ENCODE measurements at places on chromosomes 11 and 22. TPM values are rescaled to one million over a fixed set of nuclear protein-coding genes. Genes with fewer than 3 reads are reported as not detected.

Gene NNMT
- total RNA-seq: not detected

Gene RIMBP3B
- total RNA-seq: 0.18 TPM

Gene HIRA
- total RNA-seq: 13.7 TPM

Gene CABP4
- 2.5 TPM for total RNA-seq

GRCh38 chr22:27473533-27473932 lies 328.0 kb downstream of the MN1 start:
- DNase-seq: peak; percentile 12

DNA sequence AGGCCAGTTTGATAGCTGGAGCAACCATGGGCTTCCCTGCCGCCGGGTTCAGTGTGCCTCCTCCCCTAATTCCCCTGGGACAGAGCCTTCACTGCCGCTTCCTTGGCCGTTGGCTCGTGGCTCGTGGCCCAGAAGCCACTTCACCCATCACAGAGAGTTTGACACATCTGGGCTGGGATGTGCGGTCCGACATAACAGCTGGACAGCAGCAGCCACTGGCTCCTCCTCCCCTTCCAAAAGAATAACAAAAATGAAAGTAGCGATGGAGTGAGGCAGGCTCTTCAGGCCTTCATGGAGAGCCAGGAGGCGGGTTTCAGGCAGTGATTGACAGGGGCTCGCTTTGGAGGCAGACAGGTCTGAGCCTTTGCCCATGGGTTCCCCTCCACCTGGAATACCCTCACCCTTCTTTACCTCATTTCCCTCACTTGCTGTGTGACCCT lies 8.2 kb downstream of the CREB3L1 start:
- DNase-seq: no peak

- no peak for DNase-seq
Measured at GRCh38 chr11:4030197-4030596, 64.4 kb upstream of the RRM1 start.

DNA sequence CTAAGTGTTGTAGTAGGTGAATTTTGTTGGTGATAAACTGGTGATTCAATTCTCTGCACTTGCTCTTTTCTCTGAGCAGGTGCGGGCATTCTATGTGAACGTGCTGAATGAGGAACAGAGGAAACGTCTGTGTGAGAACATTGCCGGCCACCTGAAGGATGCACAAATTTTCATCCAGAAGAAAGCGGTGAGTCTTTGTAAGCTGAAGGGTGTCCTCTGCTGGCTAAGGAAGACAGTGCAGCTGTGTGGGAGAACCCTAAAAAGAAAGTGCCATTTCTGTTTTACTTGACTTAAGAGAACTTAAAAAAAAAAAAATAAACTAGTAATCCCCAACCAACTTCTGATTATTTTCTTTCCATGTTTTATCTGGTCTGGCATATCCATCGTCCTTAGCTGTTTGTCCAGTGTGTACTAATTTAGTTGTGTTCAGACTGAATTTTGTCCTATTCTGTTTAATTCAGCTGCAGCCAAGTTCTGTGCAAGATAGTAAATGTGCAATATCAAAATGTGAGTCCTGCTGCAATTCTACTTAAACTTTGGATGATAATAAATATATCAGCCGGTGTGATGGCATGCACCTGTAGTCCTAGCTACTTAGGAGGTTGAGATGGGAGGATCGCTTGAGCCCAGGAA lies 29.6 kb downstream of the CAT start:
- DNase-seq: peak; percentile 55

DNA sequence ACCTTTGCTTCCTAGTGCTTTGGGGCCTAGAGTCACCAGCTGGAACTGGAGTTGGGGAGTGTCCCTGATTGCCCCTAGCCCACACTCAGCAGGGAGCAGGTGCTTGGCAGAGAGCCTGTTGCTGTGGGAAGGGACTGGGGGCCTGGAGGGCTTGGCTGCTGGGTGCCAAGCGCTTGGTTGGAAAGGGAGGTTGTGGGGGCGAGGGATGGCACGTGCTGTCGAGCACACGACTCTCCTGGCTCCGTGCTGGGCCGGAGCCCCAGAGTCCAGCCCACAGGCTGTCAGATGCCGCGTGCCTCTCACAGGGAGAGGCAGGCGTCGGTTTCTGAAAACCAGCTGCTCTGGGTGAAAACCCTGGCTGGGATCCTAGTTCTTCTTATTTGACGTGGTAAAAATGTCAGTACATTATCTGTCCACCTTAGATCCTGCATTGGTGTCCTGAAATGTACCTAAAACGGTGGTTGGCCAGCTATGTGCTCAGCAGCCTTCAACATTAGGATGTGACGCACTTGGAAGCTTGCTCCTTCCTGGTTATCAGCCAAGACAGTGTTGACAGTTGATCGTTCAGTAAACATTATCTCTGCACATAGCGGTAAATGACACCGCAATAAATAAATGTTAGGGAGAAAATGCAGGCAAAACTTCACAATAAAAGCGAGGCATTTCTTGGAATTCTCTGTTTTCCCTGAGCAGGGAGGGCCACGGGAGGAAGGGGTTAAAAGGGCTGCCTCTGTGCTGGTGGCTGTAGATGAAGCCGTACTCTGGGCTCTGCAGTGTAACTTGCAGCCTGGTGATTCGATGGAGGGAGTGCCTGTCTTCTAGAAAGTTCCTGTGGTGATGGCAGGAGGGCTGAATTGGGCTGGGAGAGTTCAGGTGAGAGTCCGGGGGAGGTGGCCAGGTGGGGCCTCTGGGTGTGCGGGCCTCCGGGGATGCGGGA lies 29.2 kb downstream of the GRAMD4 start:
- no peak for DNase-seq

DNA sequence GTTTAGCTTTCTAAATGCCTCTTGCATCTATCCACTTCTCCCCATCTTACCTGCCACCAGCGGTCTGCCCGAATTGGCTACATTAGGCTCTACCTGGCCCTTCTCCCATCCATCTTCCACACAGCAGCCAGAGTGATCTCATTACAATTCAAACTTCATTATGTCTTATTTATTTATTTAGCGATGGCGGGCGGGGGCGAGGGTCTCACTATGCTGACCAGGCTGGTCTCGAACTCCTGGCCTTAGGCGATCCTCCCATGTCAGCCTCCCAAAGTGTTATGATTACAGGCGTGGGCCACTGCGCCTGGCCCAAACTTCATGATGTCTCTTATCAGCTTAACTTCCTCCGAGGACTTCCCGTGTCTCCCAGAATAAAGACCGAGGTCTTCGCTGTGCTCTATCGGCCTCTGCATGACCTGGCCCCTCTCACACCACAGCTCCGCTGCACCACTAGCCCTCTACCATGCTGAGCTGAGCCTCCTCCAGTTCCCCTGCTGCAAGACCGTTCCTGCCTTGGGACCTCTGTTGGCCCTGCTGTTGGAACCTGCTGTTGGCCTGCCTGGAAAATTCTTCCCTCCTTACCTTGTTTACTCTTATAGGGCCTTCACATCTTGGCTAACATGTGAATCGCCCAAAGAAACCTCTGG lies 870 bp upstream of the CTTN start:
- DNase-seq: no peak

DNA sequence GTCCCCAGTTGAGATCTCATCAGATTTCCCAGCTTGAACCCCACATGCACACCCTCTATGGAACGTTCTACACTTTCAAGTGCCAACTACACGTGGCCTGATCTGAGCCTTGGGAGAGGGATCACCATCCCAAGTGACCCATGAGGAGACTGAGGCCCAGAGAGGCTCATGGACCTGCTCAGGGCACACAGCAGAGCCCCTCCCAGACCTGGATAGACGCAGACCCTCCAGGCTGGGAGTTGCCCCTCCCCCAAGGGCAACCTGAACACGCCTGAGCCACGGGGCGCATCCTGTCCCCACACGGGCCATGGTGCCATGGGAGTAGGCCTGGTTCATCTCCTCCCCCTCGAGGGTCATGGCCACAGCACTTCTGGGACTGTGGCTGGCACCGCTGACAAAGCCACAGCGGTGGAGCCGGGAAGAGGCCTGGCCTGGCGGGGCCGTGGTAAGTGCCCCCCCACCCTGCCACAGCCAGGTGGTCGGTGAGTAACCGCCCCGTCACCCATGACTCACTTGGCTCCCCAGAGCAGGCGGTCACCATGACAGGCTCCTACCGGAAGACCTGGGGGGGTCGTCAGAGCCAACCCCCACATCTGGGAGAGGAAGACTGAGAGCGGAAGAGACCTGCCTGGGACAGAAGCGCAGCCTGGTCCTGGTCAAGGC lies 8.1 kb downstream of the WNT7B start:
- peak; percentile 79 for DNase-seq

GRCh38 chr11:45659818-45660160 lies 5.6 kb downstream of the CHST1 start:
- no peak for DNase-seq

DNA sequence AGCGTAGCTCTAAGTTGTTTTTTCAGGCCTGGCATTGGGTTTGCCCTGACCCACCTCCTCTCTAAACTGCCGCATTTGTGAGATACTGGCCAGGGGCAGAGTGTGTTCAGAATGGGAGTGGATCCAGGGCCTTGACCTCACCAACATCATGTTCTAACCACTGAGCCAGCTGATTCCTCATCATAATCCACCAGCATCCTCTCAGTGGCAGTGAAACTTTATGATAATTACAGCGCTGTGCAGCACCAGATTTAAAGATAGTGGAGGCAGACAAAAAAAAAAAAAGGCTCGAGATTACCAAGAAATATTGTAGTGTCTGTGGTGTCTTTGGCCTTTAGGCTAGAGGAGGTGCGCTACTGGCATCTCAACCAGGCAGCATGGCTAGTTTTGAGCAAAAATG lies 53.0 kb downstream of the KREMEN1 start:
- no peak for DNase-seq

GRCh38 chr11:63985812-63986155 lies 454 bp upstream of the OTUB1 start:
- DNase-seq: no peak

- DNase-seq: no peak
Measured at GRCh38 chr22:49087716-49088601, 739.7 kb downstream of the BRD1 start.

- no peak for DNase-seq
Measured at GRCh38 chr11:130765951-130766649, 150.2 kb downstream of the SNX19 start.
